ENCODE measurements at places on chromosomes 4 and X.

GRCh38 chr4:6253961-6254360 is 15.7 kb upstream of the WFS1 start:
- DNase-seq: no peak

GRCh38 chr4:52051615-52052474 is 741 bp downstream of the SPATA18 start:
- DNase-seq: no peak

- DNase-seq: no peak
These were observed 395.3 kb upstream of the CPEB2 start for GRCh38 chr4:14607001-14607400.

- no peak for DNase-seq
These were observed 7.3 kb upstream of the TMEM33 start for GRCh38 chr4:41927796-41928499.

- no peak for DNase-seq
These were observed 103.8 kb downstream of the LUZP4 start for GRCh38 chrX:115393271-115393670.

GRCh38 chr4:41060352-41061334 is 153.7 kb downstream of the APBB2 start:
- no peak for DNase-seq

GRCh38 chr4:186693159-186693815 is 30.4 kb downstream of the FAT1 start:
- DNase-seq: no peak

- DNase-seq: no peak
These were observed 138.3 kb downstream of the AREG start for GRCh38 chr4:74583089-74583700.

GRCh38 chr4:24054910-24055309 is 165.1 kb upstream of the PPARGC1A start:
- DNase-seq: no peak

DNA sequence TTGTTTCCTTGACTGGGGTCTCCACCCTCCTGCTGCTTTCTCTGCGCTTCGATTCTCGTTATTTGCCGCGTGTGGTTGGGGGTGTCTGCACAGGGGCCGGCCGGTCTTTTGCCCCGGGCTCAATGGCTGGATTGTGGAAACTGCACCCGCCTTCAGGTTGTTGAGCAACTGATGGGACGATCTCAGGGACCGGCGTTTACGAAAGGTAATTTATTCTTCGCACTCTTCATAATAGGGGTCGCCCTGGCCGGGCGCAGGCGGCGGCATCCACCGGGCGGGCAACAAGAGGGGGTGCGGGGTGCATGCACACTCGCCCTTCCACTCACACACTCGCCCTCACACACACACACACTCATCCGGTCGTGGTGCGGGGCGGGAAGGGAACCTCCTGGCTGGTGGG is 1.4 kb downstream of the ADGRL3 start:
- DNase-seq: no peak

DNA sequence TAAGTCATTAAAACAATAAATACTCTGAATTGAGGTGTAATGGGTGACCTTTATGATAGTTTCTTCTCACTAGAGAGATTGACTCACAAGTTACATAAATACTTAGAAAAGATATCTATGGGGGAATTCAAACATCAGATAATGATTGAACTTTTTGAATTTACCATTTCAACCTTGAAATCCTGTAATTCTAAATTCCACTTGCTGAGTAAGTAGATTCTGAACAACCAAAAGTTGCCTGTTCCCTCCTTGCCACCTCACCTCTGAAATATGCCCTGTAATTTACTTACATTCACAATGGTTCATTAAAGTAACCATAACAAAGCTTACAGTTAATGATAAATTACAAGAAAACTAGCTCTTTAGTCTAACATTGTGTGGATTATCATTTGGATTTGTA is 43.3 kb upstream of the SLC39A8 start:
- no peak for DNase-seq

- DNase-seq: peak; percentile 46
These were observed 134.5 kb upstream of the KLF3 start for GRCh38 chr4:38529189-38530115.

DNA sequence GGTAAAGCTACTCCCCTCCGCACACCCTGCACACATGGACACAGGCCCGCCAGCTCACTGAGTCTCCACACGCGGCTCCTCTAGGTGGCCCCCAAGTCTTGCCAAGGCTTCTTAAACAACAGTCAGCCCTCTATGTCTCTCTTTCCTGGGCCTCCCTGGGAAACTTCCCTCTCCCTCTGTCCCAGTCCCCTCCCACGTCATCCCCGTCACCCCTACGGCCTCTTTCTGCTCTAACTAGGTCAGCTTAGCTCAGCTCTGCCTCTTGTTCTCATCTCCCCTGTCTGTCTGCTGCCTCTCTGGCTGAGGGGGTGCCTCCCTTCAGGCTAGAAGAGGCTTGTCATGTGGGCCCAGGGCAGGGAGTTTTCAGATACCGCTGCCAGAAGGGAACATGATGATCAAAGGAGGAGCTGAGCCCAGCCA is 38.8 kb downstream of the SEPTIN6 start:
- peak; percentile 24 for DNase-seq

GRCh38 chr4:122117743-122118142 is 34.4 kb upstream of the BLTP1 start:
- DNase-seq: peak; percentile 73

DNA sequence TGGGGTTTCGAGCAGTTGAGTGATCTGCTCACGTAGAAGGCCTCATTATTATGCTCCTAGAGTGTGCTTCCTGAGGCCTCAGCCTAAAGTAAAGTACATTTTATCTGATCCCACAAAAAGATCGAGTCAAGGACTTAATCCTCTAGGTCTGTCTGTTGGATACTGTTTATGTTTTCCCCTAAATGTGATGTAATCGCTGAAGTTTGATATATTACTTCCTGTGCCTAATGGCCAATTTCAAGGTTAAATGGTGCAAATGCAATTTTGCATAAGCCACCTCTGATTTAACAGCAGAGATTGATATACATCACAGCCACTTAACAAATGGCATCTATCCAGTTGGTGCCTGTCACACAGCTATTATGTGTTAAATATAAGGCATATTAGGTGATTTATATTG is 19.4 kb upstream of the SERTM2 start:
- DNase-seq: no peak

- no peak for DNase-seq
These were observed 68.7 kb downstream of the VSIG4 start for GRCh38 chrX:65971151-65971550.

DNA sequence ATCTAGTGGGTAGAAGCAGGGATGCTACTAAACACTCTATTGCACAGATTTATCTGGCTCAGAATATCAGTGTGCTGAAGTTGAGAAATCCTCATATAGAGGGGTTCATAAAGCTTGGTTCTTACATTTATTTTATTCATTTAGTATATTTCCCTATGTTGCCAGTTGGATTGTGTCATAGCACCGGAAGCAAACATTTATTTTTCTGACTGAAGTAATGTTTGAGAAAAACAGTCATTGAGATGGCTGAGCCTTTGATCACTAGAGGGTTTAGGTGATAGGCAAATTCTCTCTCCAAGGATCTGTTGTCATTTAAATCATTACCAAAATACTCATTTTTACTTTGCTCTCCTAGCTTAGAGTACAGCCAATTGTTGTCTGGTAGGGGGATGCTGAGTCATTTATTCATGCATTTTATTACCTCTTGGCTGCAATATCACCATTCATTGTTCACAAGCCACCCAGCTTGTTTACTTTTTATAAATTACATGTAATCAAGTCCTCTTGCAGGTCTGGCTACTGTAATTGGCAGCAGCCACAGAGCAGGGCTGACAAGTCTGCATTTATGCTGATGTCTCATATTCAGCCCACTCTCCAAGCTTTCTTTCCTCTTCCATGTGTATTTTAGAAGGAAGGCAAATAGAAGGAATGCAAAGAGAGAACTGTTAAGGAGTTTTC is 15.2 kb downstream of the GAB1 start:
- no peak for DNase-seq

- no peak for DNase-seq
These were observed 17.9 kb upstream of the YTHDC1 start for GRCh38 chr4:68367835-68368234.

GRCh38 chr4:1854752-1855151 is 1.2 kb downstream of the LETM1 start:
- no peak for DNase-seq

Data from CD4-positive, CD25-positive, alpha-beta regulatory T cell (primary cell).